Amniotic stem cell (primary cell): ENCODE measurements at places on chromosomes 7 and 10.

- no peak for DNase-seq
Observed at GRCh38 chr10:125368146-125368545, 207.8 kb upstream of the CTBP2 start.

GRCh38 chr10:71790749-71791440, 17.6 kb upstream of the VSIR start:
- DNase-seq, result no peak

GRCh38 chr10:127736915-127737562, at the start of gene FOXI2:
Gene FOXI2, plus strand, starts transcription at chr10:127737185. Its CDS starts 89 bp downstream, at chr10:127737274.
- no peak for DNase-seq

GRCh38 chr10:131954356-131954965, 27.3 kb downstream of the BNIP3 start:
- DNase-seq, result no peak

- DNase-seq, result no peak
Observed at GRCh38 chr7:23710000-23710399, at the start of gene STK31. Gene STK31, plus strand, starts transcription at chr7:23710219. Its CDS starts 67 bp downstream, at chr7:23710286.

GRCh38 chr10:88107296-88108097, 244.1 kb downstream of the PTEN start:
- DNase-seq, result no peak

DNA sequence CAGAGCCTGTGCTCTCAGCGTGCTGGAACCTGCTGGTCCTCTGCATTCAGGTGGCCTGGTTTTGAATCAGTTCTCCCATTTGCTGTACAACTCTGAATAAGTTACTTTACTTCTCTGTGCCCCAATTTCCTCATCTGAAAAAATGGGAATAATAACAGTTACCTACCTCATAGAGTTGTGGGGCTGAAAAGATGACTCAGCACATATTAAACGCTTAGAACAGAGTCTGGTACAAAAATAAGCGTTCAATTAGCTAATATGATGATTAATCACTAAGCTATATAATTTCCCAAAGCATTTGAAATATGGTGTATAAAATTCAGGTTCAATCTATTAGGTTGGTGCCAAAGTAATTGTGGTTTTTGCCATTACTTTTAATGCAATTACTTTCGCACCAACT, 259.1 kb downstream of the PRPF18 start:
- DNase-seq, result no peak

GRCh38 chr7:103010211-103010610, 64.4 kb downstream of the FBXL13 start:
- DNase-seq, result no peak

DNA sequence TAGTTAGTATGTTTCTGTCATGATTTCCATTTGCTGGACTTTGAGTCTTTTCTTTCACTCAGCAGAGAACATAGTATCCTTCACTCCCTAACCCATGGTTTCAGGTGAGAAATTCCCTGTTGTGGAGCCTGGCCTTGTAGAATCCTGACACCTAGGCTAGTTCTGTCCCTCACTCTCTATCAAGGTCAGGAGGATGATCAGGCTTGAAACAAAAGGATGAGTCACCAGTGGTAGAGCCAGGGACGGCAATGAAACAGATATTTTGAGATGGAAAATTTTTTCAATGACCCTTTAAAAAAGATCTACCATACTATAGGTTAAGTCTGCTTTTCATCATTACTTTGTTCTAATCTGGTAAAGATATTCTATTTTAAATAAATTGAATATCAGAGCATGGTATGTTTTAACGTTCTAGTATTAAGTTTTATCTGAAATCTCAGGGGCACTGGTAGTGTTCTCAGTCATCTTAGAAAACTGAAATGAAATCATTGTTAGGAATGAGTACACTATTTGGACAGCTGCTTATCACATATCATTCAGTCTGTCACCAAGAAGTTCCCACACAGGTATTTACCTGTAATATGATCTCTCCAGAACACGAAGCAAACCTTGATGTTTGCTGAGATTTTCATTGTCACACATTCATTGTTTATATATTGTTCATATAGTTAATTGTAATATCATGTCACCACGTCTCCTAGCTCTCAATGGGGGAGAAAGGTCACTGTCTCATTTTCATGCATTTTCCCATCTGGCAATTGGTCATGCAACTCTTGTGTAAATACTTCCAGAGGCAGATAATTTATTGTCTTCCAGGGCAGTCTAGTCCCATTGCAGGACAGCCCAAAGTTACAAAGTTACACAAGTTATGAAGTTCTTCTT, 299.9 kb upstream of the LRRTM3 start:
- DNase-seq, result no peak
